Fibroblast of skin of scalp (primary cell): ENCODE measurements at places on chromosomes 7 and 10.

DNA sequence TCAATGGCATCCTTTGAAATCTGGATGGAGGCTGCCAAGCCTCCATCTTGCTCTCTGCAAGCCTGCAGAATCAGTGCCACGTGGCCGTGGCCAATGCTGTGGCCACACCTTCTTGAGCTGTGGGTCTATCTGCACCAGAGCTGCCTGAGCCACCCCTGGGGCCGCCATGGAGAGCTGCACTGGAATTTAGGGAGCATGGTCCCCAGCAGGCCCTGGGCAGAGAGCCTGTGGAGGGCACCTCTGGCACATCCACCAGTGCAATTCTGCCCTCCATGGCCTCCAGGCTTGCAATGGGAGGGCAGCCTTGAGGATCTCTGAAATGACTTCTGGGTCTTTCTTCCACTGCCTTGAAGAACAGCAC lies 55.6 kb upstream of the NKX6-2 start:
- no peak for DNase-seq

- DNase-seq, result peak; percentile 84
These were observed 14.8 kb upstream of the WNT16 start for GRCh38 chr7:121313793-121314676.

- no peak for DNase-seq
These were observed 79.0 kb downstream of the PCDH15 start for GRCh38 chr10:54722075-54722474.

- no peak for DNase-seq
These were observed 17.2 kb upstream of the BMPER start for GRCh38 chr7:33888166-33888565.

DNA sequence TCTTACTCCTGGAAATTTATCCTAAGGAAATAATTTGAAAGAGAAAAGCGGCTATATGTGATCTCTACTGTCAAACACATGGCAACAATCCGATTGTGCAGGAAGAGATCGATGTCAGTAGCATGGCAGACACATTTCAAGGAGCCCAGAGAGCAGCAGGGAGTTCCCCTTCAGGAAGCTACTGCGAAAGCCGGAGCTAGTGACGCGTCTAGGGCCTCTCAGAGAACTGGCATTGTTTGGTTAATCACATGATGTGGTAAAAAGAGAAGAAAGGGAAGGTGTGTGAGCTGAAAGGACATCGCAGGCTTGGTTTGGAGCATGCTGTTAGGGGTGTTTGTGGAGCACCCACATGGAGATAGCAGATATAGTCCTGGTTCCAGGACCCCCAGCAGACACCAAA lies 74.9 kb downstream of the BEND7 start:
- DNase-seq, result no peak

- DNase-seq, result no peak
These were observed 85.9 kb downstream of the ADARB2 start for GRCh38 chr10:1651270-1651966.
